ENCODE measurements at places on chromosomes 1 and 21.
A peak's percentile ranks its signal among the peaks of the same experiment; 100 is the strongest.

- H3K4me3 ChIP-seq, result no peak overlapping the region
- H3K27ac ChIP-seq, result no peak overlapping the region
- H3K36me3 ChIP-seq, result no peaks in the 10 kb centered on the region
- H3K4me1 ChIP-seq, result no peaks in the 10 kb centered on the region
- no peak for DNase-seq
Measured at GRCh38 chr1:198064181-198064580, 92.6 kb upstream of the NEK7 start.

DNA sequence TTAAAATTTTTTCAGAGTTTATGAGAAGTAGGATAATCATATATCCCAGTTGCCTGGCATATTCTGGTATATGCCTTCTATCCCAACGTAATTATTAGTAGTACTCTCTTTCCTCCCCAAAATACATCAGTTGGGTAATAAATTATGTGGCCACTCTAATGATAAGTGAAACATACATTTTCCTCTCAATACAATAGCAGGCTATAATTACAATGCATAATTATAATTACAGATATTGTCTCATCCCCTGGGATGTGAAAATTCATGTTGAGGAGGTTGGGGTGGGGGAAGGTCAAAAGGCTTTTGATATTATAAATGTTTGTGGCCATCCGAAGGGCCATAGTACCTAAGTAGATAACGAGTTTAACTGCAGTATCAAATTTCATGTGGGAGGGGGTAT, 277.1 kb downstream of the ST6GALNAC3 start:
- H3K36me3 ChIP-seq, result no peaks in the 10 kb centered on the region
- no peak overlapping the region for H3K27ac ChIP-seq
- H3K4me1 ChIP-seq, result no peaks in the 10 kb centered on the region
- no peaks in the 10 kb centered on the region for H3K27me3 ChIP-seq

- peak overlapping the region; percentile 89 for H3K4me3 ChIP-seq
- peak; percentile 50 for DNase-seq
- H3K36me3 ChIP-seq, result peaks cover 42% of the 10 kb centered on the region
- H3K4me1 ChIP-seq, result peaks cover 93% of the 10 kb centered on the region
- no peaks in the 10 kb centered on the region for H3K27me3 ChIP-seq
- H3K27ac ChIP-seq, result peak overlapping the region; percentile 99
Measured at GRCh38 chr1:173478094-173478674, 1.0 kb downstream of the PRDX6 start.

DNA sequence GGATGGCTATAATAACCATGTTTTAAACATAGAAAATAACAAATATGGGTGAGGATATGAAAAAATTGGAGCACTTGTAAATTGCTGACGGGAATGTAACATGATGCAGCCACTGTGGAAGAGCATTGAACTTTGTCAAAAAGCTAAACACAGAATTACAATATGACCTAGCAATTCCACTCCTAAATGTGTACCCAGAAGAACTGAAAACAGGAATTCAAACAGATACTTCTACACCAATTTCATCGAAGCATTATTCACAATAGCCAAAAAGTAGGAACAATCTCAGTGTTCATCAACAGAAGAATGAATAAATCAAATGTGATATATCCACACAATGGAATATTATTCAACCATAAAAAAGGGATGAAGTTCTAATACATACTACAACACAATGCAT, 32.7 kb upstream of the COA6 start:
- H3K4me3 ChIP-seq, result no peak overlapping the region
- no peaks in the 10 kb centered on the region for H3K36me3 ChIP-seq
- H3K27me3 ChIP-seq, result no peaks in the 10 kb centered on the region
- no peak for DNase-seq

- no peaks in the 10 kb centered on the region for H3K36me3 ChIP-seq
- no peak overlapping the region for H3K4me3 ChIP-seq
- H3K27ac ChIP-seq, result no peak overlapping the region
- no peak for DNase-seq
- no peaks in the 10 kb centered on the region for H3K27me3 ChIP-seq
- no peaks in the 10 kb centered on the region for H3K4me1 ChIP-seq
Measured at GRCh38 chr1:241934201-241934848, 23.2 kb upstream of the BECN2 start.

- H3K4me1 ChIP-seq, result no peaks in the 10 kb centered on the region
- H3K36me3 ChIP-seq, result no peaks in the 10 kb centered on the region
- H3K27ac ChIP-seq, result no peak overlapping the region
- peak overlapping the region; percentile 43 for H3K4me3 ChIP-seq
- DNase-seq, result no peak
Measured at GRCh38 chr1:22953740-22954141, 18.9 kb downstream of the LACTBL1 start.

DNA sequence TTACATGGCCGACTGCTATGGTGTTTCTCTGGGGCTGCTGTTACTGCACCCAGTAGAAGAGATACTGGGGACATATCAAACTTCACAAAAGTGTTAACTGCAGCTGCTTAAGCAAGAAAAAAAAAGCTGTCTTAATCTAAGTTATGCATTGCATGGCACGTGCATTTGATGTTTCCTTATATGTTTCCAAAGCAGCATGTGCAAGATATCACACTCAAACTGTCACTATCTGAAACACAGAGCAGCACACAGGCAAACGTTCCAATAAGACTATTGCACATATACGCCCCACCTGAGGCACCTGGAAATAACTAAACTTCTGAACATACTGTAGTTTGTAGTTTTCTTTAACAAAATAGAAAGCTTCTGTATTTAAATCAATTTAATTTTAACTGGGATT, 671.4 kb upstream of the ADGRL2 start:
- H3K4me1 ChIP-seq, result peaks cover 11% of the 10 kb centered on the region
- no peak overlapping the region for H3K27ac ChIP-seq
- H3K27me3 ChIP-seq, result no peaks in the 10 kb centered on the region
- no peak overlapping the region for H3K4me3 ChIP-seq
- no peaks in the 10 kb centered on the region for H3K36me3 ChIP-seq

GRCh38 chr1:108028841-108029388, 63.9 kb upstream of the VAV3 start:
- no peak for DNase-seq
- H3K4me1 ChIP-seq, result no peaks in the 10 kb centered on the region
- H3K36me3 ChIP-seq, result no peaks in the 10 kb centered on the region
- H3K27me3 ChIP-seq, result no peaks in the 10 kb centered on the region
- H3K4me3 ChIP-seq, result no peak overlapping the region

- H3K36me3 ChIP-seq, result peaks cover 27% of the 10 kb centered on the region
- H3K27ac ChIP-seq, result no peak overlapping the region
- H3K27me3 ChIP-seq, result no peaks in the 10 kb centered on the region
- DNase-seq, result no peak
Measured at GRCh38 chr21:33898586-33898985, 17.0 kb downstream of the ATP5PO start.

DNA sequence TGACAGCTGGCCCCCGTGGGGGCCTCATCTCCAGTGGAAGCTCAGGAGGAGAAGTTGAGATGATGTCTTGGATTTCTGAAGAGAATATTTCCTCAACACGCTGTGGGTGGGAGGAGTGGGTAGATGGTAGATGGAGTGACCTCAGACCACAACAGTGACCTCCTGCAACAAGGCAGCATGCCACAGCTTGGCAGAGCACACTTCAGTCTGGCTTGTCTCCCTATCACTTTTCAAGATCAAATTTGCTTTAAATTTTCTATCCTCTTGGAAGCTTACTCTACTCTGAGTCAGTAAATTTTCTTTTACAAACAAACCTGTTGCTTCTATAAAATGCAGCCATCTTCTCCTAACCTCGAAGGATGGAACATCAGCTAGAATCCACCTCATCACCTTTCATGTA, 59.7 kb downstream of the NTPCR start:
- no peaks in the 10 kb centered on the region for H3K4me1 ChIP-seq
- H3K36me3 ChIP-seq, result no peaks in the 10 kb centered on the region
- H3K27me3 ChIP-seq, result no peaks in the 10 kb centered on the region
- no peak overlapping the region for H3K27ac ChIP-seq
- no peak for DNase-seq

GRCh38 chr1:116560704-116561490, 9.9 kb downstream of the CD58 start:
- H3K36me3 ChIP-seq, result peaks cover 16% of the 10 kb centered on the region
- no peak overlapping the region for H3K4me3 ChIP-seq
- no peak overlapping the region for H3K27ac ChIP-seq
- DNase-seq, result no peak

DNA sequence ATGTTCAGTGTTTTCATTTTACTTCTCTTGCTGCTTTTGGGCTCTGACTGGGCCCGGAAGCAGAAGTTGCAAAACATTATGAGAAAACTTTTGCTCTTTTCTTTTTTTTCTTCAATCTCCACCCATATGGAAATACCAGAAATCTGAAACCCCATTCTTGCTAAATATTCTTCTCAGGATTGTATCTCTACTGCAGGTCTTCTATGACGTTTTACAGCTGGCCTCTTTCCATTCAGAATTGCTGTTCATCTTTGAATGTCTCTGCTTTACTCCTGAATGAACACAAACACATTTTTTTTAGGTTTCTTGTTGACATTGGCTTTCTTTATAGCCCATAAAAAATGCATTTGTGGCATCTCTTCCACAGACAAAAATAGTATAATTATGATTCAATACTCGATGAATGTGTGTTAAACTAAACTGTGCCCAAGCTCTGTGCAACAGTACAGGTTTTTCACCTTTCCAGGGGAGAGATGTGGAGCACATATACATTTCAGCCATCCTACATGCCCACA, 18.8 kb downstream of the PTPRC start:
- H3K4me1 ChIP-seq, result no peaks in the 10 kb centered on the region
- no peaks in the 10 kb centered on the region for H3K36me3 ChIP-seq
- no peak overlapping the region for H3K27ac ChIP-seq
- no peak overlapping the region for H3K4me3 ChIP-seq
- no peaks in the 10 kb centered on the region for H3K27me3 ChIP-seq
- no peak for DNase-seq

DNA sequence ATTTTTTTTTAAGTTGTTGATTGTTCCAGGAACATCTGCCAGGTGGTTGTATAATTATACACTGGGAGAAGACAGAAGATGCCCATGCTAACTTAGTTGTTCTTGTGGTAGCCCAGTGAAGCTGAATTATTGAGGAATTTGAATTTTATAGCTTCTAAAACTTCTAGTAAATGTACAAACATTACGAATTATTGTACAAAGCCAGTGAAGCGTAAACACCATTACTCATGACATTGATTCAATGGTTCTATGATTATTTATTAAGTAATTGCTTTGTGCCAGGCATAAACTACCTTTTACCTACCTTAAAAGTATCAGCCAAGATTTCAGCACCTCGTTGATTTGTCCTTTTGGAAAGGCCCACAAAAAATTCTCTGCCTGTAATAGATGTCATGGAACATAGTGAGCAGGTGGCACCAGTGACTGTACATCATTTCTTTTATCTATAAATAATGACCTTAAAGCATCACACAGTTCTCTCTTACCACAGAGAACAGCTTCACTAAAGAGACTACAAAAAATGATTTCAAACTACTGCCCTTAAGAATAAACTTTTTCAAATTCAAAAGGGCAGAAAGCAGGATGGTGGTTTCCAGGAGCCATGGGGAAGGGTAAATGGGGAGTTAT, 74.9 kb upstream of the BCL10 start:
- DNase-seq, result no peak
- no peaks in the 10 kb centered on the region for H3K27me3 ChIP-seq
- no peaks in the 10 kb centered on the region for H3K4me1 ChIP-seq
- H3K27ac ChIP-seq, result no peak overlapping the region
- H3K36me3 ChIP-seq, result peaks cover 4% of the 10 kb centered on the region
- no peak overlapping the region for H3K4me3 ChIP-seq

DNA sequence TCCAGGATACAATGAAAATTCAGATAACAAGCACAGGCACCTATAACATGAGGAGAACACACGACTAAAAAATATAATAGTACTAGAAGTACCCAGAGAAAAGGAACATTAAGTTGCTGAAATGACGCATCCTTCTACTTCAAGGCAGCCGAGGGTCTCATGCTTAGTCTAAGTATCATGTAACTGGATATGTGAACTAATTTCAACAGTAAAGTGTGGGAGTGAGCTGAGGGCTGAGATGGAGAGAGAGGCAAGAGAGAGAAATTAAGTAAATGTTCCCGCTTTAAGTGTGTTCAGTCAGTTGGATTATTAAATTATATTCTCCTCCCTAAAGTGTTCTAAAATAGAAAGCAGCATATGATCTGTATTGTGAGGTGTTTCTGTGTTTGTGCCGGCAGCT, 152.2 kb upstream of the KRTAP19-8 start:
- no peak for DNase-seq
- peaks cover 56% of the 10 kb centered on the region for H3K27me3 ChIP-seq
- no peaks in the 10 kb centered on the region for H3K36me3 ChIP-seq
- no peaks in the 10 kb centered on the region for H3K4me1 ChIP-seq

- peak overlapping the region; percentile 96 for H3K27ac ChIP-seq
- peaks cover 54% of the 10 kb centered on the region for H3K4me1 ChIP-seq
- peaks cover 8% of the 10 kb centered on the region for H3K36me3 ChIP-seq
- H3K27me3 ChIP-seq, result no peaks in the 10 kb centered on the region
- H3K4me3 ChIP-seq, result no peak overlapping the region
- no peak for DNase-seq
Measured at GRCh38 chr1:31376375-31377134, 3.7 kb upstream of the FABP3 start.

DNA sequence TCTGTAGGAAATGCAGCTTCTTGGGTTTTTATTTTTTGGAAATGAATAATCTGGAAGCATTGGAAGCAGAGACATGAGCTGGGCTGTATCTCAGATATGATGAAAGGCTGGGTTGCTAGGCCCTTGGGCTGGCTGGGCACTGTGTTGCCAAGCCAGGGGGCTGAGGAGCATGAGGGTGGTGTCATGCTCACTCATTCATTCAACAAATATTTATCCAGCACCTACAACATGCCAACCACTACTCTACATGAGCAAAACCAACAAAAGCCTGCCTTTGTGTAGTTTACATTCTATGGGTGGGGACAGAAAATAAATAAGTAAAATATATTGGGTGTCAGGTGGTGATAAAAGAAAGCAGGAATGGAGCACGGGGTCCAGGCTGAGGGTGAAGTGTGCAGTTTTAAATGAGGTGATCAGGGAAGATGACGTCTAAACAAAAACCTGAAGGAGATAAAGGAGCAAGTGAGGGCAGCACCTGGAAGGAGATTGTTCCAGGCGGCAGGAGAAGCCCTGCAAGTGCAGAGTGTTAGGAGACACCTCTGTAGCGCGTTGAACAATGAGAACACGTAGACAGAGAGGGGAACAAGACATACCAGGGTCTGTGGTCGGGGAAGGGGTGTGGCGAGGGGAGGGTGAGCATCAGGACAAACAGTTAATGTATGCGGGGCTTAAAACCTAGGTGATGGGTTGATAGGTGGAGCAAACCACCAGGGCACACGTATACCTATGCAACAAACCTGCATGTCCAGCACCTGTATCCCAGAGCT, 10.9 kb downstream of the TAGLN2 start:
- H3K27me3 ChIP-seq, result no peaks in the 10 kb centered on the region
- no peak overlapping the region for H3K27ac ChIP-seq
- peaks cover 69% of the 10 kb centered on the region for H3K4me1 ChIP-seq

All from left ventricle myocardium inferior (tissue), 1 donor.